CD4-positive, alpha-beta T cell treated with Interleukin-17A for 4 hours (primary cell): ENCODE measurements at places on chromosomes 1 and 21.

DNA sequence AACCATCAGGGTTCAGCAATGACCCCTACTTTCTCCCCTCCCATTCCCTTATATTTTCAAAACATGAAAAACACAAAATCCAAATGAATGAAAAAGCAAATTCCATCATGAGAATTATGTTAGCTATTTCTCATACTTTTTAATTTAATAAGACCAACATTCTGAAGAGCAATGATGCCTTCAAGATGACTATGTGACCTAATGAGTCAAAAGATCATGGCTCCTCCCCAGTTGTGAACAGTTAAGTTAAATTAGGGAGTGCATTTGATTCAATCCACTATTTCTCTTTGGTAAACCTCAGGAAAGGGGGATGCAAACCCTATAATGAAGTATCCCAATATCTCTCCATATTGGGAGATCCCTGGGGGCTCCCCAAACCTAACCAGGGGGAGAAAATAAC is 36.5 kb downstream of the PUM1 start:
- no peak for DNase-seq

DNA sequence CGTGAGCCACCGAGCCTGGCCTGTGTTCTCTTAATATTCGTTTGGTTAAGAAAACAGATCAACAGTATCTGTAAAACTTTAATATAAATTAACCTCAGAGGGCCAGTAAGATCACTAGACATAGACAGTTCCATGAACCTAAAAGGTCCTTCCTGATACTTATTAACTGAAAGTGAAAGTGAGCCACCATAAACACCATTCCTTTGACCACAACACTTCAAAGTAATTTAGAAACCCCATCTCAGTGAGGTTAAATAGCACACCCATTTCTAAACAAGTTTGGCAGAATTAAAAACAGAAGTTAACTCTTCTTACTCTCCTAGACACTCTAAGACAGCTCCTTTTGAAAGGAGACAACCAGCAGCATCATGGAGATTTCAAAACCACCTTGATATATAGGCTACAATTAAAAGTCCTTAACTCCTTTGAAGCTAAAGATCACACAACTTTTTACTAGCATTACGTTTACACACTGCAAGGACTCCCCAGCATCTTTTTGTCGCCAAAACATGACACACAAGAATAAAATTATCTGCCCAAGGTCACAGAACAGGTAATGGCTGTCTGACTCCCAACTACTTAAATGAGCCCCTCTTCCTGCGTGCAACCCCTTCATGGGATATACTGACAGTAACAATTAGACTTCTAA is 2.2 kb downstream of the RNF19B start:
- no peak for DNase-seq

GRCh38 chr1:38402230-38402815 is 355.7 kb upstream of the POU3F1 start:
- no peak for DNase-seq

GRCh38 chr1:60747353-60747752 is 335.0 kb upstream of the NFIA start:
- no peak for DNase-seq

DNA sequence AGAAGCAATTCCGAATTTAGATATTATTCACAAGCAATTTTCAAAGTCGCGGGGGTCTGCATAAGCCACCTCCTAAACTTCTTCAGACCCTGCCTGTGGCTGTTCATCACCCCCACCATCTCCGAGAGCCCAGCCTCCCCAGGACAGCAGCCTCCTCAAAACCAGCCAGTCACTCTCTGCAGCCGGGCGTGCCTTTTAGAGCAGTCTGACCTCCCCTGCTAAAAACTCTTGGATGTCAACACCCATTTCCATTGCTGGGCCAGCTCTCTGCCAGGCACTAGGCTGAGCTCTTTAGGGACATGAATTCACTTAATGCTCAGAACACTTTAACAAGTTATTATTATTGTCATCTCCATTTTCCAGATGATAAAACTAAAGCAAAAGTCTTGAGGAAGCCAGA is 11.7 kb downstream of the ADPRS start:
- no peak for DNase-seq

DNA sequence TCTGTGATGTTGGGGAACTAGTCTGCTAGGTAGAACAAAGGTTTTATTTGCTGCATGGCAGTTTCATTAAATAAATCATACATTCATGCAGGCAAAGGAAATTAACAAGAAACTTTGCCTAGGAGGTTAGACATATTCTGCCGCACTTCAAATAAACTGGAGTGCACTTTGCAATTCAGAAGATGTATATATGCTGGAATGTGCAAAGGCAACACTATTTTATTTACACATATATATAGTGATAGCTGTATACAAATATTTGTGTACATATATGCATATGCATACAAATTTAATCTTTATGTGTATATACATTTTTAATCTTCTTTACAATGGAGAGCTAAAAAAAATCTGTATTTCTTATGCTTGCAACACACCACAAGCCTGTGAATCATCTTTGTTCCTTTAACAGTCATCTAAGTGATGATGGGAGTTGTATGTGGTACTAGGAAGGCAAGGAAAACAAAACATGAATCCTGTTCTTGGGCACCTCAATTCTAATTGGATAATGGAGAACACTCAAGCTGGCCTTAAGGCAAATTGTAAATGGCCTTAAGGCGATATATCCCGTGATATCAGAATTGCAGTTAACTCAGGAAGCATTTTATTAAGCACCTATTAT is 605.8 kb upstream of the CAMK1G start:
- DNase-seq = no peak

- no peak for DNase-seq
These were observed 15.0 kb downstream of the QSOX1 start for GRCh38 chr1:180169640-180170195.

DNA sequence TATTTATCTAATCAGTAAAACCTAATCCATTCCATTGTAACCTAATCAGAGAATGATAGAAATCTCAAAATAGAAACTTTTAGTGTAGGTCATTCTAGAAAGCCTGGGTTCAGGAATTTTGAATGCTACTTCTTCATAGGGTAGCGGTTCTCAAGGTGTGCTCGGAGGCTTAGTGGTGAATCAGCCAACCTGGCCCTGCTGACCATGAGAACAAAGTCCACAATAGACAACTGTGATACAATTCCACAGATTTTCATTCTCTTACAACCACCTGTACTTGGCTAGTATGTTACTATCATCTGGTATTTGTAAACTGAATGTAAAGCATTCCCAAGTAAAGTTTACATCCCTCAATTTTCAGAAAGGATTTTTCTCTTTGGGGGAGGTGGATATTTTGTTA is 7.5 kb upstream of the PUM1 start:
- DNase-seq = no peak

DNA sequence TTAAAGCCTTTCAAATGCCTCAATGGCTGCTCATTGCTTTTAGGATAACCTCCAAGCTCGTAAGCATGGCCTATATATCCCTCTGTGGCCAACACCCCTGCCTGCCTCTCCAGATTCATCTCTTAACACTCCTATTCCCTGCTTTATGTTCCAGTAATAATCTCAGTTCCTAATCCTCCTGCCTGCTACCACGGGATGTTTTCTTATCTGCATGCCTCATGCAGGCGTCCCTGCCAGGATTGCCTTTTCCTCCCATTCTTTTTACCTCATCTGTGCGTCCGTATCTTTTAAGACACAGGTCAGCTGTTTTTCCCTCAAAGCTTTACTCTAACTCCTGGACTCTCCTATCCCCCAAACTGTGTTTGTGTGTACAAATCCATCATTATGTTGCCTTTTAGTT is 36.1 kb downstream of the ZBTB40 start:
- DNase-seq = no peak

DNA sequence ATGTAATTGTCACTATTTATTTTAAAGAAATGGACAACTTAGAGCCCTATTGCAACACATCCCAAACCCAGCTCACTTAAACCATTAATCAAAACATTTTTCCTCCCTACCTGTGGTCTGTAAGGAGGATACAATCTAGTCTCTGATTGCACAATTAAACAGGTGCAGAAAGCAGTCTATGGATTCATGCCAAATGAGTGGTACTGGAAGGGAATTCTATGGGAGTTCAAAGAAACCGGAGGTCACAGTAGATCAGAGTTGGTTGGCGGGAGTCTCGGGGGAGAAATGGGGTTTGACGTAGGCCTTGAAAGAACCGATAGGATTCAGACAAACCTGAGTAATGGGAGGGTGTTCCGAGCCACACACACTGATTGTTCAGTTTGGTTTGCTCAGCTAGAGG is 314.9 kb downstream of the KIF26B start:
- DNase-seq = no peak

DNA sequence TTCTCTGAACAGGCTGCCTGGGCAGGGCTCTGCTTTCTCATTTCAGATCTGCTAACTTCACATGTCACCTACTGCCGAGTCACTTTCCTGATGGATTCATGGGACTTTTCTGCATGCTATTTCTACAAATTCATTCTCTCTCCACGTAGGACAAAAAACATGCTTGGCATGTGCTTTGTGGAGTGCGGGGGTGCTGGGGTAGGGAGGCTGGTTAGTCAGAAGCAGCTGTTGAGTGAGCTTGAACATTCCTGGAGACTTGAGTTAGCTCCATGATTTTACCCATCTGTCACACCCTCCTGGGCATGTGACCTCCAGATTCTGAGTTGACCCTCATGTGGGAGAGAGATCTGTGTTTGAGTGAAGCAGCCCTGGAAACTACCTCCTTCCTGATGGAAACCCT is 71.4 kb downstream of the UCK2 start:
- DNase-seq = no peak

- DNase-seq = no peak
These were observed 15.5 kb downstream of the FYB2 start for GRCh38 chr1:56803561-56804156.

- DNase-seq = no peak
These were observed 21.3 kb downstream of the TMEM201 start for GRCh38 chr1:9609998-9610397.

DNA sequence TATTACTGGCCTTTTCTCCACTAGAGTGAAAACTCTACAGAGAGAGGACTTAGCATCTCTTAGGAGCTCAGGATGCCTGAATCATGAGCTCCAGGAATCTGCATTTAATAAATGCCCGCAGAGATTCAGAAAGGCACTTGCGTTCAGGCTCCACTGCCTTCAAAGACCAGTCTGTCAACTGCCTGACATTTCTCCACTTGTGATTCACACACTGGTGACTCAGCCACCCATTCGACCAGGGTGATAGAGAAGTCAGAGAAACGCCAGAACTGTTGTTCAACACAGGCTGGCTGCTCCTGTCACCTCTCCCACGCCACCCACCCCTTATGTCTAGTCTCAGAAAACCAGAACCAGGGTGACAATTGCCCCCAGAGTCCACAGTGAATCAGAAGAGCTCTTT is 26.9 kb upstream of the LBR start:
- peak; percentile 61 for DNase-seq

DNA sequence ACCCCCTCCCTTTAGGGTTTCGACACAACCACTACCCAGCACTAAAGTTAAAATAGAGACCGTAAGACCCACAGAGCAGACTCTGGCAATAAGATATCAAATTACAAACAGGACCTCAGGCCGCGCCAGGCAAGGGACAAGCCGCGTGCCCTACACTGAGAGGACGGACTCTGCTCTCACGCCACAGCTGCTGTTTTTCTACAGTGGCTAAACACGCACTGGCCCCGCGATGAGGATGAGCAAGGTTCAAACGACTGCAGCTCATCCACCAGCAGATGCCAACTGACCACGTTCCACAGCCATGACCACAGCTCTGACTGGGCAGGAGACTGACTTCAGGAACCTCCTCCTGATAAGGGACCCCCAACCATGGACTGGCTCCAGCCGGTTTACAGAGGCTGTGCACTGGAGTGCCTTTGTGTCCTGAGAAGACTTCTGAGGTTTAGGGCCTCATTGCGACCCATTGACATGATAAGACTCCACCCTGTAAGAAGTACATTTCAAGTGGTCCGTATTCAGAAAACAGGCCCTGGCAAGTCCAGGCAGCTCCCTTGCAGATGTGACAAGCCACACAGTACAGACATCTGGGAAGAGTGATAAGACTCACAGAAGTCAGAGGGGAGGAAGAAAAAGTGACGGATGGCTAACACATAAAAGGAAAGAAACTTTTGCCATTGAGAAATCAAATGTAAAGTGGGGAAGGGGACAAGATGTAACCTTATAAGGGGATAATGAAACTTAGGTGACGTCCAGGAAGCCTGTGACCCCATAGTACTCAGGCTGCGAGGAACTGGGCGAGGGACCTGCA is 1.5 kb upstream of the KRTAP10-6 start:
- no peak for DNase-seq

GRCh38 chr1:8669606-8670335 is 147.7 kb downstream of the RERE start:
- DNase-seq = no peak

DNA sequence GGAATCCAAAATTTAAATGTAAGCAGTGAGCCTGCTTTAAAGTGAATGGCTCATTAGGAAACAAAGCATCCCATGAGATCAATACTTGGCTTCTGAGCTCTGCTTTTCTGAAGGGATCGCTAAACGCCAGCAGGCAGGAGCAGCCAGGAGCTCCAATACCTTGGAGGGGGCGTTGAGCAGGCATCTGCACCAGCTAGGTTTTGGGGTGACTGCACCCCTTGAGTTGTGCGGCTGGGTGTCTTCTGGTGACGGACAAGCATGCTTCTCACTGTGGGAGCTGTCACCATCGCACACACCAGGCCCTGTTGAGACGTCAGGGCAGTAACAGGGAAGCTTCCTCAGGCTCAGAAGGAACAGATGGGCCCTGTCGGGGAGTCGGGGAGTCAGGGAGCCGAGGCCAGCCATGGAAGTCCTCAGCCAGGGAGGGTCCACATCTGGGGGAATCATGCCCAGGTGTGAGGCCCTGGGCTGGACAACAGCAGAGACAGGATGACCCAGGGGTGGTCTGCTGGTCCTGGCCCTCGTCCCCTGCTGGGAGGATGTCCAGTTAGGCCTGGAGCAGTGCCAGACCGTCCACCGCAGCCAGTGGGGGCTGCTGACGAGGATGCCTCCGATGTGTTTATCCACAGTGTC is 57.9 kb upstream of the ADARB1 start:
- DNase-seq = no peak
